IMR-90 (cell line): ENCODE measurements at places on chromosomes 5 and 9. TPM values are rescaled to one million over a fixed set of nuclear protein-coding genes. Genes with fewer than 3 reads are reported as not detected.

The C5orf58 gene
- total RNA-seq: not detected in 2 replicates

The RNF208 gene
- total RNA-seq: not detected in 2 replicates

The ST8SIA4 gene
- under 0.01 and 0.18 TPM in 2 replicates for total RNA-seq

- no peak for DNase-seq
- no peaks in the 10 kb centered on the region for H3K36me3 ChIP-seq
- no peaks in the 10 kb centered on the region for H3K4me1 ChIP-seq
- H3K4me3 ChIP-seq: no peak overlapping the region
These were observed 38.7 kb upstream of the UBTD2 start for GRCh38 chr5:172322028-172322965.

- H3K36me3 ChIP-seq: no peaks in the 10 kb centered on the region
- no peak overlapping the region for H3K4me3 ChIP-seq
- peaks cover 31% of the 10 kb centered on the region for H3K4me1 ChIP-seq
- H3K27ac ChIP-seq: no peak overlapping the region
- H3K27me3 ChIP-seq: no peaks in the 10 kb centered on the region
These were observed 55.7 kb downstream of the SH3TC2 start for GRCh38 chr5:149007174-149007573.

- H3K4me1 ChIP-seq: peaks cover 14% of the 10 kb centered on the region; the same call in 1 of the 2 replicates
- peak overlapping the region; percentile 51; the same call in 1 of the 2 replicates for H3K27ac ChIP-seq
- no peak overlapping the region for H3K4me3 ChIP-seq
These were observed 517.6 kb downstream of the BNC2 start for GRCh38 chr9:16352791-16353401.

DNA sequence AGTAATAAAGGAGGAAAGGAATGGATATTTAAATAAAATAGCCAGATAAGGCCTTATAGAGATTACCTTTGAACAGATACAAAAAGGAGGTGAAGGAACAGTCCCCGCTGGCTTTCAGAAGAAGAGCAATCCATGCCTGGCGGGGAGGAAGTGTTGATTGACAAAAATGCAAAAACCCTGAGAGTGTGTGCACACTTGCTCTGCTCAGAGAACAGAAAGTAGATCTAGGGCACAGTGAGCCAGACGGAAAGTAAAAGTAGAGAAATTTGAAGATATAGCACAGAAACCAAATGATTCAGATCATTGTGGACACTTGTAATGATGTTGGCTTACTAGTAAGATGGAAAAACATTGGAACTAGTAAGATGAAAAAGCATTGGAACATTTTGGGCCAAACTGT, 720.6 kb downstream of the PTPRD start:
- H3K4me3 ChIP-seq: no peak overlapping the region
- no peaks in the 10 kb centered on the region for H3K4me1 ChIP-seq
- DNase-seq: no peak
- H3K27me3 ChIP-seq: no peaks in the 10 kb centered on the region
- no peak overlapping the region for H3K27ac ChIP-seq
- no peaks in the 10 kb centered on the region for H3K36me3 ChIP-seq

DNA sequence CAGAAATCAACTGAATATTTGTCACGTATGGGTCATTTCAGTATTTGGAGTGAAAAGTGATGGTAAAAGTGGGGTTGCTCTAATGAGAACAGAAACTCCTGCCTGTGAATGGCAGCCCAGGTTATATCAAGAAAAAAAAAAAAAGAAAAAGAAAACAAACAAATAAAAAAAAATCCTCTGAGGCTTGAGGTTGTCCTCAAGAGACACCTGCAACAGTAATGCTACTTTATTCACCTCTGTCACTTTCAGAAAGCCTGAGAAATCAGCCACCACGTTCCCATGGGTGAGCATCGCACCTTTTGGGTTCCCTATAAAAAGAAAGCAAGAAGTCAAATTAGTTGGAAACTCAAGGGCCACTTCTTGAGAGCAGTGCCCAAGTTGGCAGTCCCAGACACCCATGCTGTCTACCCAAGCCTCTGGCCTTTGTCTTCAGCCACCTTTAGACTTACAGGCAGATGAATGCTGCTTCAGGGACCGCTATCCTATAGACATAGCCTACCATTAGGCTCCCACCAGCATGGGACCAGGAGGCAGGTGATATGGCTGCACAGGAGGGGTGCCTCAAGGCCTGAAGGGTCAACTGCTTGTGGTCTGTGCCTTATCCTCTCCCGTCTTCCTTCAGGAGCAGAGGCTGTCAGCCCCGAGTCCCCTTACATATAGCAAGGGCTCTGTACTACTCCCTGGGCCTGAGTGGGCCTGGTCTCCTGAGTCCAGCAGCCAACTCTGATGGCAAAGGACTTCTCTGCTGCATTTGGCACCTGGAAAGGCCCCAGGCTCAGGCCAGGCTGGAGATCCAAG, 31.1 kb upstream of the MEIKIN start:
- peaks cover 10% of the 10 kb centered on the region for H3K27me3 ChIP-seq
- DNase-seq: no peak
- H3K4me3 ChIP-seq: no peak overlapping the region
- no peaks in the 10 kb centered on the region for H3K36me3 ChIP-seq
